ENCODE measurements at places on chromosomes 7 and 10.
A peak's percentile ranks its signal among the peaks of the same experiment; 100 is the strongest.

- DNase-seq: no peak
Measured at GRCh38 chr10:104301907-104302690, 33.1 kb downstream of the GSTO2 start.

DNA sequence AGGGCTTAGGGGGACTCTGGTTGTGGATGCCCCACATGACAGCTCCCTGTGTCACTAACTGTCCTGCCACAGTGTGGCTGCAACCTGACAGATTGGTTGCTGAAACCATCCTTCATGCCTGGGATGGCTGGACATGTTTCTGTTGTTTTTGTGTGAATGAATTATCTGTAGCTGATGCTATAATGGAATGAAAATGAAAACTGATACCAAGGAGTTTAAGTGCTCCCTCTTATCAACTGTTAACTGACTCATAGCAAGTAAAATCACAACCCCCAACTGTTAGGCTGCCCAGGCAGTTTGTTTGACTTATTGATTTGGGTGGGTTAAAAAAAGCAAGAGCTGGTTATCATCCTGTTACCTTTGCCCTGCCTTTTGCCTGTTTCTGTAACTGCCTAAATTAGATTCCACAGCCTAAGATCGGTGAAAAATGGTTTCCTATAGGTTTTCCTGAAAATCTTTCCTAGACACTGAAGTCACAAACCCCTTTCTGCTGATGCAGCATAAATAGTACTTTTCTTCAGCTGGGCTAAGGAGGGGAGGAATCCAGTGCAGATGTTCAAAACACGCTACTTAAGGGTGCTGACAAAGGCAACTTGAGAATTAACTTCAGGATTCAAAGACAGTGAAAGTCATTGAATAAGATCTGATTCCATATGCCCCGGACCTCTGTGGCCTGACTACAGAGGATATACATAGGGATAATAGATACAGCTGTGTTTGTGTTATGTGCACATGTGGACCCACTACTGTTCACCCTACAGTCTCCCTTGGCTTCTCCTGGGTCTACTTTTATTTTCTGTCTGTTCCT, 5.7 kb downstream of the FRAT2 start:
- DNase-seq: no peak

DNA sequence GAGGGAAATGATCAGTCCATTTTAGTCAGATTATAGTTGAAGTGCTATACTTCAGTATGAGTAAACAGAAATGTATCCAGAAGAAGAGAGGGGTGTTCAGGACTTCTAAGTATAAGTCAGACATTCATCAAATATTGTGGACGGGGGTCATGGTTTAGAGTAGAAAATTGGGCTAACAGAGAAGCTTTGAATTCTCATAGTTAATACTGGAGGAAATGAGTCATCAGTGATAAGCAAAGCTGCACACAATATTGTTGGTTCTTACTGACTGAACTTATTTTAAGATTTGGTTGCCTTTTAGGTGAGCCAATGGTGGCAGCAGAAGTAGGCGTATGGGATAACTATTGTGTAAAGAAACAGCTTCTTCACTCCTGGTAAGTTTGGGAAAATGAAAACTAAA, 1.7 kb upstream of the SUMF2 start:
- no peak for DNase-seq

DNA sequence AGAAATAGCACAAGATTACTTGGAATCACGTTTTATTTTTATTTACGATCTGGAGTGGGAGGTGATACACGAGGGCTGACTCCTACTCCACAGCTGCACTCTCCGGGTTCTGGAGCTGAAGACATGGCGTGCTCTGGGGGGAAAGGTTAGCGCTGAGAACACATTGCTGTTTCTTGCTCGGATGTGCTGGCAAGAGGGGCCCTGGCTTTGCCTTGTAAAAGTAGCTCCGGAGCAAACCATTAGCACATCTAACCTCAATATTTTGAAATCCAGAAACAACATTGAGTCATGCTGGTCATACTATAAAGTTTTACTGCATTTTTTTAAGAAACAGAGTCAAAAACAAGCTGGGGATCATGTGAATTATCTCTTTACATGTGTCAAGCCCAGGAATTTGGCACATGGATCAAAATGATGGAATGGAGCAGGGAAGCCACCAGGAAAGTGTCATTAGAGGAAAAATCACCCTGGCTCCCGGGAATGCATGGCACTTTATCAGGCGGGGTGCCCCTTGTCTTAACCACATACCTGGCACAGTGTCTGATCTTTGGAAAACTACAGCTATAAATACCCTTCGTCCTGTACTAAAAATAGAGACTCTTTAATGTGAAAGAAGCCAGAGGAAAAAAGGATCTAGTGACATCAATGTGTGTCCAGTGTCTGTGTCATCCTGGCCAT, 31.6 kb upstream of the LYZL1 start:
- DNase-seq: no peak

GRCh38 chr7:135193615-135194081, 17.7 kb downstream of the WDR91 start:
- no peak for DNase-seq

GRCh38 chr10:132724446-132724845, 61.5 kb downstream of the NKX6-2 start:
- no peak for DNase-seq

DNA sequence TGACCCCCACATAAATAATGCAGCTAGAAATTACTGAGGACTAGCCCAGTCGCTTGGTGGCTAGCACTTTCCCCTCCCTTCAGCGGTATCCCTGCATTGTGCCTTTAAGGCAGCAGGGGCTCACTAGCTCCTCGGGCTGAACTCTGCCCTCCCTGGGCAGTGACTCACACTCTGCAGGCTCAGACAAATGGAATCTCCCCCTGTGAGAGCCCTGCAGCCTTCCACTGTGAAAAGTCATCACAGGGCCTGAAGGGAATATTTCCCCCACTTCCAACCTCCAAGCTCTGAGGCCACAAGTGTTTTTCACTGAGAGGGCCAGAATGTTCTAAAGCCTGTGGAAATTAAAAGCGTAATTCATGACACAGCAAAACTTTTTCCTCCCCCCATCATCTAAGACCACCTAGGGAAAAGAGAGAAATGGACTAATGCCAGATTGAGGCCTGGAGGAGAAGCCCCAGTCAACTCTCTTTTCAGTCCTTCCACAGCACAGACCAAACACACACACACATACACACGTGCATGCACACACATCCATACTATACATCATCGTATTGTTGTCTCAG, 93.6 kb upstream of the COL1A2 start:
- no peak for DNase-seq

- no peak for DNase-seq
Measured at GRCh38 chr10:62860946-62861345, 44.8 kb upstream of the EGR2 start.

- DNase-seq: no peak
Measured at GRCh38 chr7:66558201-66558641, 70.5 kb upstream of the KCTD7 start.

- DNase-seq: no peak
Measured at GRCh38 chr10:116126239-116126638, 146.8 kb downstream of the GFRA1 start.

DNA sequence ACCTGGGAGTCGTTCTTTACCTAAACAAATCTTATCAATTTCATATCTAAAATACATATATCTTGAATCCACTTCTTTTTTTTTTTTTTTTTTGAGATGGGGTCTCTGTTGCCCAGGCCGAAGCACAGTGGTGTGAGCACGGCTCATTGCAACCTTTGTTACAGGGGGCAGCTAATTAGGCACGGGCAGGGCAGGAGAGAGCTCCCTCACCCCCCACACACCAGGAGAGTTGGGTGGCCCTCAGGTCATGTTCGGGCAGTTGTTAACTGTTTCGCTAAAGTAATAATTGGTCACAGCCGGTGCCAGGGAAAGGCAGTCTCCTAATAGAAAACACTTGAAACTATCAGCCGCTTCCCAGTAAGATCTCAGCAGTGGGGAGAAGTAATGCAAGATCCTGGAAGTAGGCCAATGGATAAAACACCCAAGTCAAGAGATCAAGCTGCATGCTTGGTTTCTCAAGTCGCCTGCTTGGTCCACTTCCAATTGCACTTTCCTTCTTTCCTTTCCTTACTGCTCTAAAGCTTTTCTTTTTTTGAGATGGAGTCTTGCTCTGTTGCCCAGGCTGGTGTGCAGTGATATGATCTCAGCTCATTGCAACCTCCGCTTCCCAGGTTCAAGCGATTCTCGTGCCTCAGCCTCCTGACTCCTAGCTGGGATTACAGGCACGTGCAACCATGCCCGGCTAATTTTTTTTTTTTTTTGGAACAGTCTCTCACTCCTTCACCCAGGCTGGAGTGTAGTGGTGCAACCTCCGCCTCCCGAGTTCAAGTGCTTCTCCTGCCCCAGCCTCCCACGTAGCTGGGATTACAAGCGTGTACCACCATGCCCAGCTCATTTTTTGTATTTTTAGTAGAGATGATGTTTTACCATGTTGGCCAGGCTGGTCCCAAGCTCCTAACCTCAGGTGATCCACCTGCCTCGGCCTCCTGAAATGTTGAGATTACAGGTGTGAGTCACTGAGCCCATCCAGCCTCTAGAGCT, 21.3 kb upstream of the EFCAB10 start:
- no peak for DNase-seq

GRCh38 chr10:110083884-110084283, 76.1 kb downstream of the ADD3 start:
- DNase-seq: no peak

DNA sequence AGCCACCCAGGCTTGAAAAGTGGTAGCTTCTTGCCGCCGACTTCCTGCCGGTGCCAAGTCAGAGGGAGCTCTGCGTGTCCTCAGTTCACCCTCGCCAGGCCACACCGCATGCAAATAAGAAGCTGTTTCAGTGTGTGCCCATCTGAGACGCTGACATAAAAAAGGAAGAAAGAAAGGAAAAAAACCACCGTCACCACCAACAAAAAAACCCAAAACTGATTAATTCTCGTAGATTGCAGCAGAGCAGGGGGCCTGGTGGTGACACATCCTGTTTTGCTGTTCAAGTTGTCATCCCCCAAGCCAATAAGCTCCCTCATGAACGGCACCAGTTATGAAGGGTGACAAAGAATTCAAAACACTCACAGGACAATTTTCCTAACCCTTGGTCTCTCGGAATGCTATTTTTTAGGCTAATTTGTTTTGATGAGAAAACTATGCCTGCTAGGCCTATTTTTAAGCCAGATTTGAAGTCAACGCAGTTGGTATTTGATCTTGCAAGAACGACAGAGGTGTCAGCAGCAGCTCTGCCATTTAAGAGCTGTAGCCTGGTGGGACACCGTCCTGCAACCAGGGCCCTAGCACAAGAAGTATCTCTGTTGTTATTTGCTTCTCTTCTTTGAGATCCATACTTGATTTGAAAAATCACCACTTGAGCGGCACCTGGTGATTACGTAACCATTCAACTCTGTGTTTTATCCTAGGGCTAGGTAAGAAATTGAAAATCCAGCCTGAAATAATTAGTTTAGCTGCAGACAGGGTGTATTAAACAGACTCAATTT, 145.6 kb downstream of the PFKFB3 start:
- peak; percentile 65 for DNase-seq

- DNase-seq: no peak
Measured at GRCh38 chr7:64830926-64831325, 36.7 kb downstream of the ZNF138 start.

DNA sequence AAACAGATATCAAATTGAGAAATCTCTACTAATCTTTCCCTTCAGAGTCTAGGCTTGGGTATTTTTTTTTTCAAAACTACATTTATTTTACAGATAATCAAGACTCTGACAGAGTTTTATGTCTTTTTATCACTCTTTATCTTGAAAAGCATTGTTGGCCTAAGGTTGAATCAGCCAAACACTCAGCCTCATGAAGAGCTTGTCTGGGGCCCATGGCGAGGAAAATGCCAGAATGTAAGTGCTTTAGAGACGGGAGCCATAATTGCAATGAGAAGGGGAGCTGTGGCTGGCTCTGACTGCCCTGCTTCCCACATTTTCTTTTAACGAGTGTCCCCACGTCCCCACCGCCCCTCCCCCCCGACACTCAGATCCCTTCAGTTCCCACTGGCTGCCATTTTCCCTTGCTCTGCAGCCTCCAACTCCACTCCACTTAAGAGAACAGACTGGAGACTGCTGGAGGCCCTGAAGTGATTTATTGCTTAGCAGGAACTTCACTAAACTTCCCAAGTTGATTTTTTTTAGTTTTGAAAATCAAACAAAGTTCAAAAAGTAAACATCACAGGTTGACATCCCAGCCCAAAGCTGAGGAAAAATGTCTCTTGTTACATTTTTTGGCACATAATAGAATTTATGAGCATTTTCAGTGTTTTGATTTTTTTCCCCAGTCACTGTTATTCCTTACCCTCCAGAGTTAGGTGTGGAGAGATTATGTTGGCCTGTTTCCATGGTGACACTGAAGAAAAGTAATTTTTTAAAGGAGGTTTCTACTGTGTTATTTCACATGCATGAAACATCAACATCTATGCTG, 637.5 kb upstream of the GALNT17 start:
- no peak for DNase-seq

DNA sequence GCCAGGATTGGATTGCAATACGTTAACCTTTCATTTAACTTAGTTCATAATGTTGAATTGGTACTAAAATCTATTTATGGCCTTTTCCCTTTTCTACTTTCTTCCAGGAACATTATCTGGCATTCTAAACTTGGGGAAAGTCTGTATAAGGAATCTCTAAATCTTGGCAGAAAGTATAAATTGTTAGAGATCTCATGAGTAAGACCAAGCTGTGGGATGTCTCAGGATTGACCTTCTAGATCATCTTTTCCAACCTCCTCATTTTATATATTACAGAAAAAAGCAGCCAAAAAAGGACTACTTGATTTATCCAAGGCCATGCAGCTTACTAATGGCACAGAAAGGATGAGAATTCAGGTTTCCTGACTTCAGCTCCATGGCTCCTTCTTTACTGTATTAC, 598.3 kb downstream of the INHBA start:
- DNase-seq: no peak

GRCh38 chr10:102785818-102786217, 42.1 kb downstream of the WBP1L start:
- DNase-seq: no peak

- no peak for DNase-seq
Measured at GRCh38 chr10:91312382-91312733, 91.9 kb downstream of the PCGF5 start.

DNA sequence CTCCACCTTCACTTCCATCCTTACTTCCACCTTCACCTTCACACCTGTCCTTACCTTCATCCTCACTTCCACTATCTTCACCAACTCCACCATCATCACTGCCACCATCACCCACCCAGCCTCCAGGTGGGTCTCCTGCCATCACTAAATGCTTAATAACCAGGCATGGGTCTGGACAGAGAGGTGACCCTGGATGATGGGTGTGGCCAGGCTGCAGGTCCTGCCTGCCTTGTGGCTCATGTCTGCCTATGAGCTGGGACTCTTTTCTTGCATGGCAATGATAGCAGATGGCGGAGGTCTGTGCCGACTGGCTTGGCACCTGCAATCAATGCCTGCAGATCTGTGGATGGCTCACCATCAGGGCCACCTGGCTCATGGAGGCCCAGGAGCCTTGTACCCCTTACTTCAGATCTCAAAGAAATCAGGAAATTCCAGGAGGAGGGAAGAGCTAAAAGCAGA, 60.1 kb upstream of the ELN start:
- no peak for DNase-seq

- no peak for DNase-seq
Measured at GRCh38 chr10:69829775-69830174, 28.1 kb downstream of the COL13A1 start.

- no peak for DNase-seq
Measured at GRCh38 chr7:143882020-143882603, 19.9 kb downstream of the TCAF1 start.

- no peak for DNase-seq
Measured at GRCh38 chr7:92875719-92876118, 39.3 kb upstream of the CDK6 start.
